GM20000 (cell line): ENCODE measurements at places on chromosomes 12 and 14.

- no peak for DNase-seq
These were observed 9.2 kb upstream of the MYL6B start for GRCh38 chr12:56143217-56143616.

- DNase-seq = no peak
These were observed 830 bp upstream of the SRRM4 start for GRCh38 chr12:118980407-118981014.

- no peak for DNase-seq
These were observed 109.0 kb upstream of the SLC35F4 start for GRCh38 chr14:57974896-57975295.

- no peak for DNase-seq
These were observed 37.3 kb upstream of the EML1 start for GRCh38 chr14:99755629-99756603.

- DNase-seq = no peak
These were observed 719.4 kb downstream of the RERGL start for GRCh38 chr12:17370621-17371020.

GRCh38 chr12:13023811-13024530, 20.2 kb upstream of the FAM234B start:
- no peak for DNase-seq

DNA sequence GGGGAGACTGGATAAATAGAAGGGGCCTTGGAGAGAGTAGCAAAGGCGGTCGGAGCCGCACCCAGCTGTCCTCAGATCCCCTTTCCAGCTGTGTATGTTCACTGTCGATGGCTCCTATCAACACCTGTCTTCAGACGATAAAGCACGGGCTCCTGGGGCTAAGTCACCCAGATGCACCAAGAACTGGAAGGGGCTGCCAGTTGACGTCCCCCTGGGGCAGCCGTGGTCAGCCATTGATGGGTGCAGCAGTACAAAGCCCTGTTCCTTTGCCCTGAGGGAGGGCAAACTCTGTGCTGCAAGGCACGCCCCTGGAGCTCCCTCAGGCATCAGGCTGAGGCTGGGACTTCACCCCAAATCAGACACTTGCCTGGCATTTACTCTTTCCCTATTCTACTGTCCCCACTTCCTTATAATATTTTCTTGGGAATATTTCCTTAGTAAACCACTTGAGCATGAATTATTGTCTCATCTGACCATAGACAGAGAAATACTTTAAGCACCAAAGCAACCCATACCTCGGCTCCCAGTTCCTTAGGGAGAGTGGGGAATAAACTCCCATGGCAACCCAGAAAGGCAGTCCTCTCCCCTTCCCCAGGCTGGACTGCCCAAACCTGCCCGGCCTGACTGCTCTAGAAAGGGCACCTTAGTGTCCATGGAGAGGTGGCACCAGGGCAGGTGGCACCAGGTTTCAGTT, 59.6 kb upstream of the SCN8A start:
- DNase-seq = no peak

DNA sequence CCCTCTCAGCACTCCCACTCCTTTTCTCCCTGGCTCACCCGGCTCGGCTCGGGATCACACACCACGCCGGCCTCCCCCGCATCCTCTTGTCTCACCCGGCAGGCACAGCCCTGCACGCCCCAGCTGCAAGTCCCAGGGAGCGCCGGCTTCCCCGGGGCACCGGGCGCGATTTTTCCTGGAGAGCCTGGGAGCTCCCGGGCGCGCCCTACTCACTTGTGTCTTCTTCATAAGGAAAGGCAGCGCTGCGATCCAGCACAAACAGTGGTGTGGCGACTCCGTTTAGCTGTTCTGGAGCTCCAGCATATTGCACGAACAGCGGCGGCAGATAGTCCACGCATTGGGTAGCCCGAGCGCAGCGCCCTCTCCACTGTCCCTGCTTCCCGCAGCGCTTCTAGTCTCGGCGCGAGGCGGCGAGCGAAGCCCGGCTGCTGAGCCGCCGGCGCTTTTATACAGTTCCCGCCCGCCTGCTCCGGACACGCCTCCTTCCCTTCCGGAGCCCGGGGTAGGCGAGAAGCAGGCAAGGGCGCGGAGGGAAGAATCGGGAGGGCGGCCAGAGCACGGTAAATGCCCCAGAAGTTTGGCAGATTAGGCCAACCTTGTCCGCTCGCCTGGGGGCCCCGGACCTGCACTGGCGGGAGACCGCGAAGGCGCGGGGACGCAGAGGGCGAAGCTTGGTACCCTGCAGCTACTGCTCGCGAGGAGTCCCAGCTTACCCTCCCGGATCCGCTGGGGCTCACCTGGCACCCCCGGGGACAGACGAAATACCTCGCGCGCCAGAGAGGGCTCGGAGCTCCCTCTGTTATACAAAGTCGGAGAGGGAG, at the start of gene KITLG:
Gene KITLG (minus strand): TSS at position 421 of the 821 bp plus-strand sequence. CDS start 193 bp downstream, at position 228.
- DNase-seq = peak; percentile 58

- DNase-seq = no peak
These were observed 95.1 kb downstream of the EP400 start for GRCh38 chr12:132044661-132045412.

DNA sequence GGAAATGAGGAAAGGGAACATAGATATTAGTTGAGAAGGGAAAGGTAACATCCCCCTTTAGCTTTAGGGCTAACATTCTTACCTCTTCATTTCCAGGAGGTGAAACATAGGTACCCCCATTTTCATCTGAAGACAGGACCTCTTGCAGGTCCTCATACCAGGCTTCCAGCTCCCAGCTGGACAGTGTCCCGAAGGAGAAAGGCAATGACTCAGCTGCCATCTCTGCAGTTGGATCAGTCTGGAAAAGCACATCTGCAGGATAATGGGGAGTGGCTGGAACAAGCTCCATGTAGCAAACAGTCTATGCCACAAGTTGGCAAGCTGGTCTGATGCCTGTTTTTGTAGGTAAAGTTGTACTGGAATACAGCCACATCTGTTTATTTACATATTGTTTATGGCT, 3.1 kb downstream of the DDIT3 start:
- no peak for DNase-seq

DNA sequence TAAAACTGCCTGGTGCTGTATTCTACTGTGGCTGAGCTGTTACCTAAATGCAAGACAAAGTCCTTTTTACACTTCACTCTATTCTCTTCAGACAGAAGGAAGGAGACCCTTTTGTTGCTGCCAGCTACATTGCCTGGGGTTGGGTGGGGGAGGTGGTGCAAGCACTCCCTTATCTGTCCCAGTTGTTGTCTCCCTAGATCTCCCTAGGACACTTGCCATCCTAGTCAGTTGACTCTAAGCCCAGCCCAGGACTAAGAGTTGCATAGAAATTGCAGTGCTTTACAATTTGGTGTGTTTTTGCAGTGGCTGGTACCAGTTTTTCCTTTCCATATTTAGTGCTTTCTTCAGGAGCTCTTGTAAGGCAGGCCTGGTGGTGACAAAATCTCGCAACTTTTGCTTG, 35.1 kb downstream of the SCYL2 start:
- no peak for DNase-seq

- DNase-seq = no peak
These were observed 9.0 kb downstream of the PHETA1 start for GRCh38 chr12:111359914-111360276.

DNA sequence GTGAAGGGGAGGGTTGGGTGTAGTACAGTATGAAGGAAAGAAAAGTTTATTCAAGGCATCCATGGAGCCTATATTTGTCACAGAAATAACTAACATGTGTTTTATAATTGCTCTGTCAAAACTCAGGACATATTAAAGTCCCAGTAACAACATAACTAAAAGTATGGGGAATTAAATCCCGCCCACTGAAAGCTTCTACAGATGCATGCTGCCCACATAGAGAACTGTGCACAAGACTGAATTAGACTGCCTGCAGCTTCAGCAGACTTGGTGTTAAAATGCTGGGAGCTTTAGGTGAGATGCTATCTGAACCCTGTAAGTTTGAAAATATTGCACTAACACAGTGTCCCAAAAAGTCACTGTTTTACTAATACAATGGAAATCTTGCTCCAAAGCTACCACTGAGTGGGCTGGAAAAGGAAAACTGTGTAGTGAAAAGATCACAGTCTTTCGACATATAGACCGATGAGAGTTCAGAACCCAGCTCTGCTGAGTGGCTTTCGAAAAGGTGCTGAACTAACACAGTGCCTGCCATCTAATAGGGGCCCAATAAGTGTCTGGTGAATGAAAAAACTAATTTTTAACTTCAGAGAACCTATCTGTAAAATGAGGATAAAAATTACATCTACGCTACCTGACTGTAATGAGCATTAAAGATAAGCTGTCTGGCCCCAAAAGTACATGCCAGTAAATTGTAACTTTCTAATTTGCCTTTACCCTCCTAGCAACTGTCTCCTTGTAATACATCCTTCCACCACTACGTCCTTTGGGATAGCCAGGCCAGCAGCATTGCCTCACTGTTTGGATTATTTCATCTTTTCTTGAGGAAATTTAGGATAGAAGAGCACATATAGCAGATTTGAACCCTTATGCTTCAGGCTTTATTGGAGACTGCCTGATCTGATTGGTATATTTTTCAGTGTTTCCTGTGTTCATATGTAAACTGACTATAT, 237.6 kb downstream of the BCAT1 start:
- DNase-seq = no peak

DNA sequence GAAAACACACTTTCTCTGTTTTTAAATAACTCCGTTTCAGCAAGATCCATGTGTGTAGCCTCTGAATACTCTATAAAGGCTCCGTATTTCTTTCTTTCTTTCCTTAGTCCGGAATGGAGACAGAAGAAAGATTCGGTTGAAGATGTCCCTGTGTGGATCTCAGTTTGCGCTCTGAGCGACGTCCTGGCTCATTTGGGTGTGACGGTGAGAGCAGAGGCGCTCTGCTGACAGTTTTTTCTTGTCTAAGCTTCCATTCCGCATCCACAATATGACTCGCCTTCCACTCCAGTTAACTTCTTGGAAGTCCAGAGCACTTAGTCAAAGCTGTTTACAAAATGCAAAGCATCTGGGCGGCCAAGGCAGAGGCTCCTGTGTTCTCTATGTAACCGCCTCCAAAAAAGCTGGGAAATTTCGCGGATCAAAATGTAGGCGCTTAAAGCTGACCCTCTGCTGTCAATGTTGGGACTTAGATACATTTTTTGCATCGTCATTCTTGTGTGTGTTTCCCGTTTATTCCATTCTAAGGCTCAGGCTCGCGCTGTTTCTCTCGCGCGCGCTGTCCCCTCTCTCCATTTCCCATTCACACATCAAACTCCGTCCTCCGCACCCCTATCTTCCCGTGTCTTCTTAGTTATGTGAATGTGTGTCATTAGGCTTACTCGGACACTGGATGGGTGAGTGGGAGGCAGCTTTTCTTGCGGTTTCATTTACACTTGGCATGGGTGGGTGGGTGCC, 880 bp upstream of the FLRT2 start:
- no peak for DNase-seq

GRCh38 chr12:20187456-20187855, 180.9 kb upstream of the PDE3A start:
- DNase-seq = no peak

GRCh38 chr14:65910108-65910786, 497.7 kb downstream of the FUT8 start:
- no peak for DNase-seq

DNA sequence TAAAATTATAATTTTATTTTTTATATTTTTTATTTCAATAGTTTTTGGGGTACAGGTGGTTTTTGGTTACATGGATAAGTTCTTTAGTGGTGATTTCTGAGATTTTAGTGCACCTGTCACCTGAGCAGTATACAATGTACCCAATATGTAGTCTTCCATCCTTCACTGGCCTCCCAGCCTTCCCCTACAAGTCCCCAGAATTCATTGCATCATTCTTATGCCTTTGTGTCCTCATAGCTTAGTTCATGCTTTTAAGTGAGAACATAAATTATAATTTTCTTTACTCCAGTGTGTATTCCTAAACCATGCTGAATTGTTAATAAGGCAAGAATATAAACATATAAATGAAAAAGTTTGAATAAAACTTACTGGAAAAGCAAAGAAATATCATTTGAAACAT, 19.1 kb upstream of the NFKBIA start:
- DNase-seq = no peak

DNA sequence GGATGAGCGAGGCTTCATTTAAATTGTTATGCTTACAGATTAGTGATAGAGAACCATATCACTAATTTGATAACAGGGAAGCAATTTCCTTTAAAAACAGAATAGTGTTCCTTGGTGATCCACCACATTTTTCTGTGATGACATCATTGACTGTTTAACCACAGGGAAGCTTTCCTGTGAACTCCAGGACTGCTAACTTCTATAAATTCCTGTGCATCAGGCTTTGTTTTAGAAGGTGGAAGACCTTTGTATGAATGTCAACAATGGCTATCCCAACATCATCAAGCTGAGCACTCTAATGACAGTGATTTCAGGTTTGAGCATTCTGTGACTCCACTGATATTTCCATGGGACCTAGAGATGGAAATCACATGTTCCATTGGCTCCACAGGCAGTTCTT, 177.1 kb downstream of the RMST start:
- DNase-seq = no peak

DNA sequence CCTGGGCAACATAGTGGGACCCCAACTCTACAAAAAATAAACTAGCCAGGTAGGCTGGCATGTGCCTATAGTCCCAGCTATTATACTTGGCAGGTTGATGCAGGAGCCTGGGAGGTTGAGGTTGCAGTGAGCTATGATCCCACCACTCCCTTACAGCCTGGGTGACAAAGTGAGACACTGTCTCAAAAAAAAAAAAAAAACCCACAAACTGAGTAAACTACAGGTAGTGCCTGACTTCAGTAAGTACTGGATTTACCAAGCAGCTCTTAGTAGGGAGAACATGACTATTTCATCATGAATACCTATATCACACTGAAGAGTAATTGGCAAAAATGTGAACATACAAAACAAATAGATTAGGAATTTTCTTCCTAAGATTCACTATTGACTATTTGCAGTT, 32.4 kb upstream of the AP4S1 start:
- no peak for DNase-seq

GRCh38 chr14:32601906-32602305, 272.8 kb downstream of the AKAP6 start:
- DNase-seq = no peak

DNA sequence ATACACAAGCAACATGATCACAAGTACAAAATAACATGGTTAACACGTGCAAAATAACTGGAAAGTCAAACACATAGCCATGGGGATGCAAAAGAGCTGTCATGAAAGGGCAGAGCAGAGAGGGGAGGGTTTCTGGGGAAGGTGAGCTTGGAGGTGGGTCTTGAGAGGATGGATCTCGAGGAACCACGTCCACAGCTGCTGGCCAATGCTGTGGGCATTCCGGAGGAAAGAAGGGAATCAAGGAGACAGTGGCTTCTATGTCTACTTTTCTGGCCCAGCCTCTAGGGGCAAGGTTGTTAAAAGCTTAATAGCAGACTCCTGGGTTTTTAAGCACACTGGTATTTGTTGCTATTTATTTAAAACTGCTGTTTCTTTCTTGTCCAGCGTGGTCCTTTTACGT, 8.4 kb upstream of the MYH7 start:
- no peak for DNase-seq

- DNase-seq = no peak
These were observed 66.8 kb upstream of the KRAS start for GRCh38 chr12:25317553-25317952.

DNA sequence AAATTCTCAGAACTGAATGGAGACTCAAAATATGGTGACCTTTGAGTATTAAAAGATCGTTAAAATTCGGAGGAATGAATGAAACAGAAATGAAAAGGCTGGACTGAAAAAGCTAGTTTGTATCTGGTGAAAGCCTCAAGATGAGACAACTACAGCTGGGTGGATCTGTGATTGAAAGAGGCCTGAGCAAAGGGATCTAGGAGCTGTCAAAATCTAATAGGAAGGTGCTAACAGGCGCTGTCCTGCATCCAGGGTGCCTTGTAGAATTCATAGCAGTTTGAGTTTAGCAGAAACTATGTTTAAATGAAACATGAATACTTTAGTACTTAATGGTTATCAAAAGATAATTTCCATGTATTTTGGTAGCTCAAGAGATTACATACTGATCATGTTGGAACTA, 2.3 kb downstream of the YY1 start:
- no peak for DNase-seq
